ENCODE measurements at places on chromosomes 2 and 18. TPM values are rescaled to one million over a fixed set of nuclear protein-coding genes. Genes with fewer than 3 reads are reported as not detected.
A peak's percentile ranks its signal among the peaks of the same experiment; 100 is the strongest.

- no peak overlapping the region for H3K4me3 ChIP-seq
- DNase-seq: no peak
- H3K27ac ChIP-seq: no peak overlapping the region
- H3K36me3 ChIP-seq: no peaks in the 10 kb centered on the region
These were observed 45.7 kb downstream of the ANKMY1 start for GRCh38 chr2:240512109-240512485.

DNA sequence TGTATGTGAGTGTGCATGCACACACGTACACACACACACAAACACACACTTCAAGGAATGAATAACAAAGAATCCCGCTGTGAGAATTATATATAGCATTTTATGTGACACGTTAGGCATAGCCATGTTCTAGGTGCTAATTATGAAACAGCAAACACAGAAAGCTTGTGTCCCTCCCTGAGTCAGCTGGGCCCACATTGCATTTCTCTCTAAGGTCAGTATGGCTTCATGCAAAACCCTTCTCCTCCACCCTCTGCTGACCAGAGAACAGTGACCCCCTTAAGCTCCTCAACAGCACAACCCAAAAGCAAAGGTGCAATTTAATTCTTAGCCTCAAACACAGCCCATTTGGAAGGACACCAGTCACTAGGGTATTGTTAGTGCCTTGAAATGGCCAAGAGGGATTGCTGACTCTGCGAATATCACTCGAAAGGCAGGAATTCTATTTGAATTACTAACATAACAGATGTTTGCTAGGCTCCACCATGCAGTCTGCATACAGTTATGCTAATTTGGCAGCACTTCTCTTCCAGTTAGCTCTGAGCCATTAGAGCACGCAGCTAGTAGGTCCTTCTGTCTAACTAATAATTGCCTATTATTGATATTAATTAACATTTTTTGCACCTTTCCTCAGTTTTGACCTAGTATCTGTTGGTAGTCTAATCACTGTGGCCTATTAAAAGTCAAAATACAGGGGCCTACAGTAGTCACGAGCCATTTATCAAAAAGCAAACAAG, 149.0 kb downstream of the LNPK start:
- H3K4me3 ChIP-seq: no peak overlapping the region
- no peaks in the 10 kb centered on the region for H3K27me3 ChIP-seq
- no peak overlapping the region for H3K27ac ChIP-seq
- no peaks in the 10 kb centered on the region for H3K36me3 ChIP-seq

- H3K4me3 ChIP-seq: peak within 1 kb of the TSS; percentile 61
- peaks cover 4% of the 10 kb centered on the region for H3K4me1 ChIP-seq
- H3K27ac ChIP-seq: no peak within 1 kb of the TSS
- H3K36me3 ChIP-seq: no peaks in the 10 kb centered on the region
- peak; percentile 58 for DNase-seq
These were observed at the start of gene SIX3 for GRCh38 chr2:44941551-44942234. SIX3 (plus strand) TSS chr2:44941702; CDS start chr2:44942105, 403 bp downstream.

The EPB41L3 gene
- 19.2 TPM for total RNA-seq

The GALNT1 gene
- 65.4 TPM for total RNA-seq

The HOXD12 gene
- total RNA-seq: not detected

Data from GM23248 (cell line).